Upper lobe of right lung (tissue), 1 donor: ENCODE measurements at places on chromosomes 4 and X. TPM values are rescaled to one million over a fixed set of nuclear protein-coding genes. Genes with fewer than 3 reads are reported as not detected.

GRCh38 chr4:6125103-6125651 is 75.2 kb downstream of the JAKMIP1 start:
- DNase-seq, result peak; percentile 53

- peak; percentile 19 for DNase-seq
These were observed 245.0 kb downstream of the EVC2 start for GRCh38 chr4:5463361-5463760.

- no peak for DNase-seq
These were observed 85.8 kb downstream of the MID1 start for GRCh38 chrX:10534611-10535010.

The PF4V1 gene
- not detected for total RNA-seq

The UFSP2 gene
- total RNA-seq, result 36.8 TPM
